ENCODE measurements at places on chromosomes 7 and 10. TPM values are rescaled to one million over a fixed set of nuclear protein-coding genes. Genes with fewer than 3 reads are reported as not detected.
A peak's percentile ranks its signal among the peaks of the same experiment; 100 is the strongest.

Gene PRPS1L1
- not detected for total RNA-seq

Gene TLX1
- not detected for total RNA-seq

Gene LIPN
- not detected for total RNA-seq

Gene CUBN
- 3.0 TPM for total RNA-seq

DNA sequence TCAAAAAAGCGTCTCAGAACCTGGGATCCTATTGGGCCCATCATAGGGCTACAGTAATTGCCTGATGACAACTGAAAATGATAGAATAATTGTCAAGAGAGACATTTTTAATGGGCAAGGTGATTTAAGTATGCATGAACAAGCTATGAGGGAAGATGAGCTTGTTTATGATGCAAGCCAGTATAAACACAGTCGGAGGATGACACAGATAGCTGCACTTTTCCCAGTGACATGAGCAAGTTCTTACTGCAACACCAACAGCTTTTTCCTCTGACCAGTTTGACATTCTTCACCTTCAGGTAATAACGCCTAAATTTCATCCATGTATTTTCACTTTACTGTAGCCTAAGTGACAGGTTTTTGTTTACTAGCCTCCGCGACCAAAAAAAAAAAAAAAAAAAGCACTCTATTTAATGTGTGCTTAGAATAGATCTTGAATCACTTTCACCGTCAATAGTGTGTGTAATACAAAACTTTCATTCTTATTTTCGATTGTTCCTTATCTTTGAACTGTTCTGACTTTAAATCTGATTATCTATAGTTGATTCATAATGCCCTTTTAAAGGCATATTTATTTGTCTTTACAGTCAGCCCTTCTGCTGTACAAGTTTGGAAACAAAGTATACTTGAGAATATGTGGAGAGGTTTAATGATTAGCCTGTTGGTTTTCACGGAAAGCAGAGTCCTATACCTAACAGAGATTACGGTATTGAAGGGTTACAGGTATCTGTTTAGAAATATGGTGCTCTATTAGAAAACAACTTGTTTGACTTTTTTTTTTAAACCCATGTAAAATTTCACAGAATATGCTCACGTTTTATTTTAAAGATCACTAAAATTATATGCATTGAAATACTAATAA lies 1.7 kb downstream of the FOXP2 start:
- DNase-seq, result no peak

- no peak for DNase-seq
Measured at GRCh38 chr10:77253147-77253545, 384.5 kb downstream of the KCNMA1 start.

- DNase-seq, result no peak
Measured at GRCh38 chr10:61142987-61143386, 199.0 kb upstream of the RHOBTB1 start.

GRCh38 chr7:10128748-10129147 lies 844.9 kb upstream of the PHF14 start:
- no peak for DNase-seq

DNA sequence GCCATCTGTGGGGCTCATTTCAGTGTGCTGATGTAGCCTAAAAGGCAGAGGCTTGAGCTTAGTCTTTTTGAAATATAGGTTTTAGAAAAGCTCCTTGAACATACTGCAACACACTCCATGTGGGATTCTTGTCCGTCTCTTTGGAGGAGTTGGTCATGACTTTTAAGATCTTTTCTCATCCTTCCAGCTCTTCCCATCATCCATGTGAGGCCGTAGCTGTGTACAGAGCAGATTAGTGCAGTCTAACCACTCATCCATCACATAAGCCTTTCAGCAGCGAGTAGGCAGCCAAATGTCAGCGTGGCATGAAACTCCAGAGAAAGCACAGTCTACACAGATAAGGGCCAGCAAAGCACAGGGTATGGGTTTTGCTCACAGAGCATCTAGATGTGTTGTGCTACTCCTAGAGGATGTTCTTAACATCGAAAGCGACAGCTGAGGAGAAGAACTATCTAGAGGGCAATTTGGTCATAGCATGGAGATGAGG lies 28.1 kb upstream of the NPVF start:
- DNase-seq, result no peak

DNA sequence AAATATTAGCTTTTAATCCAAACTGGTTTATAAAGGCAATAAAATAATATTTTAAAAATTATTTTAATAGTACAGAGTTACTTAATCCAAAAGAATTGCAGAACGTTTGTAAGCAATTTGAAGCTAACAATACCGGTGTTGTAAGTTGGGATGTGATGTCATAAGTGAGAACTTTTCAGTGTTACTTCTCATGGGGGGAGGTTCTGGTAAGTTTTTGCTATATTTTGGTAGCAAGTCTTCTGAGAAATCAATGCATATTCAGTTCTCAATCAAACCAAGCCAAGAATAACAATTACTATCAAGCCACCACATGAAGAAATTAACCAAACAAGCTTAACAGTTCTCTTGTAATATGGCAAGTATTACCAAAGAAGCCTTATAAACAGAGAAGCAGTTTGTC lies 147.1 kb upstream of the ASAH2 start:
- peak; percentile 44 for DNase-seq

GRCh38 chr10:110527731-110528171 lies 30.0 kb downstream of the DUSP5 start:
- DNase-seq, result peak; percentile 82

- no peak for DNase-seq
Measured at GRCh38 chr10:88062385-88062784, 199.0 kb downstream of the PTEN start.
